ENCODE measurements at places on chromosomes 2 and 18.

GRCh38 chr18:75227535-75228296, 17.1 kb downstream of the TSHZ1 start:
- no peak for DNase-seq

DNA sequence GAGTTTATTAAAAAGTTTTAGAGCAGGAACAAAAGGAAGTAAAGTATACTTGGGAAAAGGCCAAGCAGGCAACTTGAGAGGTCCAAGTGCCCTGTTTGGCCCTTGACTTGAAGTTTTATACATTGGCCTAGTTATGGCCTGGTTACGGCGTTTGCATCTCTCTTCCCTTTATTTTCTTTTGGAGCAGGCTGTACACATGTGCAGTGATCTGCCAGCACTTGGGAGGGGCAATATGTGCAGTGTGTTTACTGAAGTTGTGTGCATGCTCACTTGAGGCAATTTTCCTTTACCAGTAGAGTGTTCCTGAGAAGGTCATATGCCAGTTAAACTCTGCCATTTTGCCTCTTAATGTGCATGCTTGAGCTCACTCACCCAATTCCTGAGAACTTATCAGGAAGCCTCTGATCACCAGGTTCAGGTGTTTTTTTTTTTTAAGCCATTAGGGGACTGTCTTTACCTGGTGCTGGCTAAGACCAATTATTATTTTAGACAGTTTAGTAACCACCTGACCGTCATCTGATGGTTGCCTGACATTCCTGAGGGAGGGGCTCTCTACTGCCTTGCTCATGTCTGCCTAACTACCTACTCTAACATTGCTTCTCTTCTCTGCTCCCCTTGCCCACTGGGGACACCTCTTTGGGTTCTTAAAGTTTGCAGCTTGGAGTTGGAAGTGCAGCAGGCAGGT, 48.0 kb downstream of the SCN2A start:
- DNase-seq, result no peak

DNA sequence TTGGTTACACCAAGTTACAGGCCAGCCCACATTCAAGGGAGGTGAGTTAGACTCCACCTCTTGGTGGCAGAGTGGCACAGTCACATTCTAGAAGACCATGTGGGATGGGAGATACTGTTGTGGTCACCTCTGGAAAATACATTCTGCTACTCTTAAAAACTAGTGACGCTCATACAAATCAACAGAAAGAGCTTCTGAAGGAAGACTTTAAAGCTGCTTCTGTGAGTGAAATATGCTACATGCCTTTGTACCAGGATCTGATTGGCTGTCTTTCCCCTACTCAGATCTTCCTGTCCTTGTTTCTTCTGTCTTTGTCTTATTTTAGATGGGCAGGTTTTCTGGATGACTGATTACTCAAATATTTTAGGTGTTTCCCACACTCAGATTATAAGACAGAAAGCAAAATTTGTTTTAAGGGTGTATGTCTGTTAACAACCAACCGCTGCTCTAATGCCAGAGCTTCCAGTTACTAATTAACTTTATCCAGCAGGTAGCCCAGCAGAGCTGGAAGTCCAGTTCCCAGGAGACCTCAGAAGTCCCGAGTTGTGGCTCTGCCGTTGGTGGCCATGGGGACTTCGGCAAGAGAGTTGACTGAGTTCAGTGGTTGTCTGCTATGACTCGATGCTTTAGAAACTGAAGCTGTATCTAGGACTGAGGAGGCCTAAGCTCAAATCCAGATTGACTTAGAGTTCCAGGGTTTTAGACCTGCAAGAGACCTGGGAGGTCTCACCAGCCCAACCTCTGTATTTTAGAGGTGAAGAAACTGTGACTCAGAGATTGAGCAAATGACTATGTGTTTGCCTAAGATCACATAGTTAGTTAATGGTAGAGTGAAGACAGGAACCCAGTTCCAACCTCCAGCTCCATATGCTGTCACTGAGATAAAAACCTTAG, 7.4 kb downstream of the IL1R2 start:
- DNase-seq, result no peak

DNA sequence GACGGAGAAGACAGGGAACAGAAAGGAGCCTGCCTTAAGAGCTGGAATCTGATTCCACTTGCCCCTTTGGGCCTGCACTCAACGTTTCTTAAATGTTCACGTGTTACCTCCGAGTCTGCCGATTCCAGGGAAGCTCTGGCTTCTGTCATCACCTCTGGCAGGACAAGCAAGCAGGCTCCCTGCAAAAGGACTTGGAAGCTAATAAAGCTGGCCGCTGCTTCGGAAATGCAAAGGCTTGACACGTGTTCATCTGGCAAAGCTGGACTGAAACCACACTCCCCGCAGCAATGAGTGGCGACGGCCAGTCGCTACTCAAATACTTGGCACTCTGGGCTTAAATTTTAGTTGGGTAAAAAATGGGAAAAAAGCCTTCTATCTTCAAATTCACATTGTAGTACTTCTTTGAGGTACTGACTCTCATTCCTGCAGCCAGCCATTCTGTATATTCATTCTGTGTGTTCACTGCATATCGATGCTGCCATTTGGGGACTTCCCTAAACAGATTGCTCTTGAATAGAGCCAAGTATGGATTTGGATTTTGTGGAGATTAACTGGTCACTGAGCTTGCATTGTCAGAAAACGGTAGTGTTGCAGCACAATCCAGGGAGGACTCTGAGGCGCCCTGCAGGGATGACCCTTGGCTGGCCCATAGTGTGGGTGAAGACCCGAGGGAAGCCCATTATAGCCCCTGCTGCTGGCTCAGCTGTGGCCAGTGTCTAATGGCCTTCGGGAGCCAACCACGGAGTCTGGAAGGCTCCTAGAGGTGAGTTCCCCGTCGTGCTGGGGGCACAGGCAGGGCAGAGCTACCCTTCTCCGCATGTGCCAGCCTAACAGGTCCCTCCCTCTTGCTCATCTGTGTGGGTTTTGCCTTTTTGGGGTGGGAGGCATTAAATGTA, 231.5 kb downstream of the PRKCE start:
- DNase-seq, result no peak

DNA sequence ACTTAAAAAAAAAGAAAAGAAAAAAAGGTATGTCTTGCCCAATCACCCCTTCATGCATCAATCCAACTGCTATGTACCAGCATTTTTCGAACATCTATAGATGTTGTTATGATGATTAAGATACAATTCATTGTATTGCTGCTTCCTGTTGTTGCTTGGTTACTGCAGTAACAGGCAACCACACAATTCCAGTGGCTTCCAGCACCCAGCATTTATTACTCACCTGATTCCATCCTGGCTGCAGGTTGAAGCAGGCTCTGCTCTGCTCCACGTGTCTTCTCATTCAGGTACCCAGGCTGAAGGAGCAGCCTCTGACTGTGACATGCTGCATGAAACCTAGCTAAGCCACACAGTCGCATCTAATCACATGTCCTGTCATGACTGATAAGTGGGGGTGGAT, 196.9 kb downstream of the INO80D start:
- no peak for DNase-seq

DNA sequence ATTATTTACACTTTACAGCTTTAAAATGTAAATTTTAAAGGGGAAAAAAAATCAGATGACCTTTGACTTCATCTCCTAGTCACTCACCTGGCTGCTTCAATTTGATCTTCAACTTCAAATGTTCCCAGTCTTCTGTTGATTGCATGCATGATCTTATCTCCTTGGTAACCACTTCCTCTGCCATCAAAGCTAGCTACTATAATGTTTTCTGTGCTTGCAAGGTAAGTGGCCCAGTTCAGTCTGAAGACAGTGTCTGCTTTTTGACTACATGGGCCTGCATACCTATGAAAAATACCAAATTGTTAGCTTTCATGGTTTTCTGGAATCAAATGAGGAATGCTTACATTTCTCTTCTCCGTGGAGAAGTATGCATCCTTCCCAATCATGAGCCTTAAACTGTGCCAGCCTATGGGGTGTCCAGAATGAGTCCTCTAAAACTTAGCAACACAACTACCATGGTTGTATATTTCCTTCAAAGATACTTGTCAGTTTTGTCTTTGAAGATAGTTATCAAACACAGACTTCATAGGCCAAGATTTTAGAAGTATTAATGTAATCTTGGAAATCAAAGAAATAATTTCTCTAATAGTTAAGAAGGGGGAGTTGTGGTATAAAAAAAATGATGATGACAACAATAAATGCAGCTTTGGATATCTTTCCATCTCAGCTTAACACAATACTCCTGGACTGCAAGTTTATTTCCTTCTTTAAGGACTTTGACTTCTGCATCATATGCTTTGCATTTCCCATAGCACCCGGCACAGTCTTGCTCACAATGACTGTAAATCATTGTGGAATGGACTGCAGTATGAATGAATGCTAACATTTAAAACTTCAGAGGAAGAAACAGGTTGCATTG, 62.1 kb downstream of the DPP4 start:
- no peak for DNase-seq

GRCh38 chr2:144747571-144747970, 227.7 kb upstream of the ZEB2 start:
- DNase-seq, result no peak

DNA sequence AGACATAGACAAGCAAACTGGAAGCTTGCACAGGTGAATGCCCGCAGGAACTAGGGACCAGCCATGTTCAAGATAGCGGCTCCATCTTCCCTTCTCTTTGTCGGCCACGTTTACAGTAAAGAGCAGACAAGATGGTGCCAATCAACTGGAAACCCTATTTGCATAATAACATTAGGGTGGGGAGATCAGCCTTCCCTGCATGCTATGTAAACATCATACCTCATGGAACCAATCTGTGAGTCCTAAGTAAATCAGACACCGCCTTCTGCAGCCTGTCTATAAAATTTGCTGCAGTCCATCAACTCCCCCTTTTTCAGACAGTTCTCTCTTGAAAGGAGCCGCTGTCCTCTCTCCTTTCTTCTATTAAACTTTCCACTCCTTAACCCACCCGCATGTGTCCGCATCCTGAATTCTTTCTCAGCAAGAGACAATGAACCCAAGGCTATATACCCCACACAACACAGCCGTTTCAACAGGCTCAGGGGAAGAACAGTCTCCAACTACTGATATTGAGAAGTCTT, 384.4 kb downstream of the EIPR1 start:
- no peak for DNase-seq

DNA sequence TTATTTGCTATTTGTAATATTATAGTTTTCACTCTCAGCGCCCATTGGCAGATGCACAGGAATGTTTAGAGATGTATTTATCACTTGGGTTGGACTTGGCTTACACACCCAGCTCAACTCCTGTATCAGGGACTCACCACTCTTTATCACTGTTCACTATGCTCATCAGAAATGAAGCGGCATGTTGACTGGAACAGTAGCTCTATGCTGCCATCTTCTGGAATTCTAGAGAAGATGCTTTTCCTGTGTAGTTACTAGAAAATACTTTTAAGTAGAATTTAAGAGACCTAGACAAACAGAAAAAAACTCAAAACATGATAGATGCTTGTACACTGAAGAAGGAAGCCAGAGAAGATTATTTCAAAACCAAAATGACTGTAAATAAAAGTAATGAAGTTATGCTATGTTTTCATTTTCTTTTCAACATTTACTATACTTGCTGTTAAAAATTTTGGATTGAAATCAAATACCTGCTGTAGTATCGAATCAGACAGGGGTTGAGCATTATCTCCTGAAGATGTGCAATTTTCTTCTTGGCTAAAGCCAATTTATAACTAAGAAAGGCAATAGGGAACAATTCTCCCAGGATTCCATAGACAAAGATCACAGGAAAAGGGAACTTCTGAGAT, 47.4 kb upstream of the NXPH2 start:
- no peak for DNase-seq
